SK-N-DZ (cell line): ENCODE measurements at places on chromosomes 3 and 15.

DNA sequence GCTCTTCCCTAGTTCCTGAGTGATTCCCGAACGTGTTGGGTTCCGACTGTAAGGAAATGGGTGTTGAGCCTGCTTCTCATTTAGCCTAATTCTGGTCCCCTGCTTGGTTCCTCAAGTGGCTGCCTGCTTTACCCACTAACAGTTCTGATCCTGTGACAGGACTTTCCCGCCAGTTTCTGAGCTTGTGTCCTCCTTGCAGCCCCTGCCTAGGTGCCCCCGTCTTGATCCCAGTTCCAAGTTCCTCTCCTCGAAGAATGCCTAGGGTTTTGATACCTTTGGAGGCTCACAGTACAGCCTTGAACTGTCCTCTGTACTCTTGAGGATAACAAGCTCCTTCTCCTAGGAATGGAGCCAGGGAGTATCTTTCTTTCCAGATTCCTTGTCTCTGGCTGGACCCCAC is 12.0 kb upstream of the RASGRF1 start:
- DNase-seq = no peak

GRCh38 chr3:14947100-14947885 is at the start of gene NR2C2:
TSS of gene NR2C2 (plus strand) at chr3:14947583. CDS start at chr3:15003915, 56,332 bp downstream.
- DNase-seq = peak; percentile 82

DNA sequence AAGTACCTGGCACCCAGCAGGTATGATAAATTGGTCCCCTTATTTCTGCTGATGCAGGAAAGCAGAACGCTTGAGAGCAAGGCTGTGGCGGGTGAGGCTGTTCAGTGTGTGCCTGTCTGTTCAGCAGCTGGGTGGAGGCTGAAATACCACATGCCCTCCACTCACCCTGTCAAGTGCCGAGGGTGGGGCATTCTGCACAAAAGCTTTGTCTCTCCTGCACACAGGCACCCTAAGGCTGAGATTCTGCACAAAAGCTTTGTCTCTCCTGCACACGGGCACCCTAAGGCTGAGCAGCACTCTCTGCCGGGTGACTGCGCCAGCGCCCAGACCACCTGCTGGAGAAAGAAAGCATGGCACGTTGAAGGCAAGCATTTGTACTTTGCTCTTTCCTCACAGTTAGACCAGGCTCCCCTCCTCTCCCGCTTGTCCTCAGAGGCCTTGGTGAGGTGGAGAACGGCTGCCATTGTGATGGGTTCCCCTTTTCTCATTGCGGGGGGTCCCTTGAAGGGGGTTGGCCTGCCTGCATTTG is 97.5 kb downstream of the BDH1 start:
- DNase-seq = peak; percentile 43

GRCh38 chr3:22684739-22685138 is 518.4 kb upstream of the UBE2E2 start:
- DNase-seq = no peak
